Chondrocyte (in vitro differentiated cells): ENCODE measurements at places on chromosomes 13 and 19. TPM values are rescaled to one million over a fixed set of nuclear protein-coding genes. Genes with fewer than 3 reads are reported as not detected.

DNA sequence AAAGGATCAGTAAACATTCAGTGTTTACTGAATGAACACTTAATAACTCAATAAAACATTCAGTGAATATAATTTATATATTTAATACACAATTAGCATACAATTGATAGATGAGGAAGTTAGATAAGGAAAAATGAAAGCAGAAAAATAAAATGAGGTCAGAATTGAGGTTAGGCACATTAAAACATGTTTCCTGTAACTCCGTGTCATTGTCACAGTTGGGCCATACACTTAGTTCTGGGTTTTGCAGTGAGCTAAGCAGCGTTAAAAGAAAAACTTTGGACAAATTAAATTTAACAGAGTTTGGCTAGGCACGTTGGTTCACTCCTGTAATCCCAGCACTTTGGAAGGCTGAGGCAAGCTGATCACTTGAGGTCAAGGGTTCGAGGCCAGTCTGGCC lies 71.4 kb downstream of the MIPEP start:
- no peak for DNase-seq

- no peak for DNase-seq
Observed at GRCh38 chr13:100659578-100659977, 15.0 kb downstream of the TMTC4 start.

DNA sequence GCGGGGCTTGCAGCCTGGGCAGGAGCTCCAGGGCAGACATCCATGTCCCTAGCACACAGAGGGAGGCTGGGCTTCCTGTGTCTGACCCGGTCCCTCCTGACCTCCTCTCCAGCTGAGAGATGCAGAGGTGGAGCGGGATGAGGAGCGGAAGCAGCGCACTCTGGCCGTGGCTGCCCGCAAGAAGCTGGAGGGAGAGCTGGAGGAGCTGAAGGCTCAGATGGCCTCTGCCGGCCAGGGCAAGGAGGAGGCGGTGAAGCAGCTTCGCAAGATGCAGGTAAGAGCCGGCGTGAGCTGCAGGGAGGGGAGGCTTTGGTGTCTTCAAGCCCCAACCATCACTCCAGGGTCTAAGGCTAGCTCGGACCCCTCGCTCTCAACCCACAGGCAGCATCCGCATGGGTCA lies 38.4 kb downstream of the KCNC3 start:
- no peak for DNase-seq

ZNF506 gene
- 6.8 to 10.8 TPM (median 8.1 TPM) in 3 replicates for total RNA-seq

- no peak for DNase-seq
Observed at GRCh38 chr19:455851-456546, 4.8 kb downstream of the SHC2 start.
